Brain (organoid and tissue), 16 donors: ENCODE measurements at places on chromosomes 2 and 18.

DNA sequence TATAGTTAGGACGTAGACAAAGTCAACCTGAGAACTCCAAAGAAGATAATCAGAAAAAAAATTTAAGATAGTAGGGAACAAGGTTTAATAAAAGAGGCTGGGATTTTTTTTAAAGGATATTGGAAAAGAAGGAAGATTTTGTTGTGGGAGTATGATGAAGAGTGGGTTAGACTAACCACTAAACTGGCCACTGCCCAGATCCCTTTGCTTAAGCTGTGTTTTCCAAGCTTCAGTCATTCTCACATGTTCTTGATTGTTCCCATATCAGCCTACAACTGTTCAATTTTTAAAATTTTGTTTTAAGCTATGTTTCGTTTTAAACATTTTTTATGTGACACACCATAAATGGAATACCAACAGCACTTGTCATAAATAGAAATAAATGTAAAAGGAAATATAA lies 284.5 kb upstream of the MMADHC start:
- DNase-seq = no peak

DNA sequence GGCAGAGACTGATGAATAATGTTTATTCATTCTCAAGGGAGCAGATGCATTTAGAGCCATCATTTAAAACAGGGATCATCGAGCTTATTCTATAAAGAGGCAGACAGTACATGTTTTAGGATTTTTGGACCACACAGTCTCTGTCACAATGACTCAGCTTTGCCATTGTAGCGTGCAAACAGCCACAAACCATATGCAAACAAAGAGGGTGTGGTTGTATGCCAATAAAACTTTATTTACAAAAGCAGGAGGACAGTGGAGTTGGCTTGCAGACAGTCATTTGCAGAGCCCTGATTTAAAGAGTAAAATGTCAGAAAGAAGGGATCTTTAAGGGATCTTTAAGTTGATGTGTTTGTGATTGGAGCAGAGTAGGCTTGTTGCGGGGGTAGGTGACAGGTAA lies 51.5 kb downstream of the SMIM21 start:
- DNase-seq = no peak

GRCh38 chr2:232505856-232506255 lies 14.3 kb upstream of the PRSS56 start:
- peak; percentile 65 for DNase-seq

DNA sequence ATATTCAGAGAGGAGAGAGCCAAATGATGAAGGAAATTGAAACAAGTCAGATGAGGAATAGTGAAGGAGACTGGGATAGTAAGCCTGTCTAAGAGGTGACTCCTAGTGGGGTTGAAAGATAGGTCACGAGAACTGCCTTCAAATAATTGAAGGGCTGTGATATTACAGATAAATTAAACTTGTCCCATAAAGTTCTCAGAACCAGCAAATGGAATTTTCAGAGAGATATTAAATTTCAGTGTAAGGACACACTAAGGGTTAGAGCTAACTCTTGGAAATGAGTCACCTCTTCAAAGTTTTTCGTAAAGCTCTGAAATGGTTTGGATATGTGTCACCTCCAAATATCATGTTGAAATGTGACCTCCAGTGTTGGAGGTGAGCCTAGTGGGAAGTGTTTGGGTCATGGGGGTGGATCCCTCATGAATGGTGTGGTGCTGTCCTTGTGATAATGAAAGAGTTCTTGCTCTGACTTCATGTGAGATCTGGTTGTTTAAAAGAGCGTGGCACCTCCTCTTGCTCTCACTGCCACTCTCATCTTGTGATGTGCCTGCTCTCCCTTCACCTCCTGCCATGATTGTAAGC lies 87.3 kb downstream of the BABAM2 start:
- no peak for DNase-seq

DNA sequence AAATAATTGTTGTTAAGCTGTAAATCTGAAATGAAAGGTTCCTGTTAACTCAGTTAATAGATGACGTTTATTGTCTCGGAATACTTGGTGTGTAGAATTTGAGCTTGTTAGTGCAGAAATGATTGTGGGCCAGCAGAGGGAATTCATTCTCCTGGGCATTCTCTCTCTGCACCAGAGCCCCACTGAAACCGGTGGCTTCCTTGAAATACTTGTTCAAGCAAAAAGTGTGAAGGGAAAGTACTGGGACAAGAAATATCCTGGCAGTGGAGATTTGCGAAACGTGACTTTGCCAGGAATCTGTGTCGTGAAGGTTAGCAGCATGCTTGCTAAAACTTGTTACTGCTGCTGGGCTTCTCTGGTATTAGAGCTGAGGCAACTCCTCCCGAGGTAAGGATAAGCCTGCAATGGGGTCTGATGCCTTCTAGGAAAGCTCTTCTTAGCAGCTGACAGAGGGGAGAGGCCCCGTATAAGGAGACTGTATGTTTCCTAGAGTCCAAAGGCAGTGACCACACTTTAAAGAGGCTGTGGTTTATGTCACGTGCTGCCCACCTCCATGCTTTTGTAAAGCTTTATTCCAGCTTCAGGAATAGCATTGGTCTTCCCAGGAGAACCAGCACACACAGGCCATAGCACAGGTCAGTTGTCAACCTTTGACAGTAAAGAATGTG lies 2.0 kb downstream of the ITGA6 start:
- peak; percentile 27 for DNase-seq

- no peak for DNase-seq
Measured at GRCh38 chr2:44821500-44821899, 120.0 kb upstream of the SIX3 start.

- DNase-seq = no peak
Measured at GRCh38 chr18:25517881-25518715, 166.1 kb upstream of the ZNF521 start.

DNA sequence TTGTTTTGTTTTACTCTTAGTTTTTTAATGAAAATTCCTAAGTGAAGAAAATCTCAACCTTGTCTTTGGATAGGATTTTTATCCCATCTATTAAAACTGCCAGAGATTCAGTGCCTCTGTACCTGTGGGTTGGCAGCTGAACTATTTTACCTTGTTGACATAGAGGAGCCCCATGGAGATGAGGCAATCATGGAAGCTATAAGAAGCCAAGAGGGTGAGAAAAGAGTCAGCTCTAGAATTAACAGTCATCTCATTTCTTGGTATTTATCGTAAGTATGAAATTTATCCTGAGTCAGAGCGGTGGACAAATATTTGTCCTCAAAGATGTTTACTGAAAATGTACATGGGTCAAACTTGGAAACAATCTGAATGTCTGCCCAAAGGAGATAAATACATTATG lies 35.8 kb upstream of the PGAP1 start:
- no peak for DNase-seq

DNA sequence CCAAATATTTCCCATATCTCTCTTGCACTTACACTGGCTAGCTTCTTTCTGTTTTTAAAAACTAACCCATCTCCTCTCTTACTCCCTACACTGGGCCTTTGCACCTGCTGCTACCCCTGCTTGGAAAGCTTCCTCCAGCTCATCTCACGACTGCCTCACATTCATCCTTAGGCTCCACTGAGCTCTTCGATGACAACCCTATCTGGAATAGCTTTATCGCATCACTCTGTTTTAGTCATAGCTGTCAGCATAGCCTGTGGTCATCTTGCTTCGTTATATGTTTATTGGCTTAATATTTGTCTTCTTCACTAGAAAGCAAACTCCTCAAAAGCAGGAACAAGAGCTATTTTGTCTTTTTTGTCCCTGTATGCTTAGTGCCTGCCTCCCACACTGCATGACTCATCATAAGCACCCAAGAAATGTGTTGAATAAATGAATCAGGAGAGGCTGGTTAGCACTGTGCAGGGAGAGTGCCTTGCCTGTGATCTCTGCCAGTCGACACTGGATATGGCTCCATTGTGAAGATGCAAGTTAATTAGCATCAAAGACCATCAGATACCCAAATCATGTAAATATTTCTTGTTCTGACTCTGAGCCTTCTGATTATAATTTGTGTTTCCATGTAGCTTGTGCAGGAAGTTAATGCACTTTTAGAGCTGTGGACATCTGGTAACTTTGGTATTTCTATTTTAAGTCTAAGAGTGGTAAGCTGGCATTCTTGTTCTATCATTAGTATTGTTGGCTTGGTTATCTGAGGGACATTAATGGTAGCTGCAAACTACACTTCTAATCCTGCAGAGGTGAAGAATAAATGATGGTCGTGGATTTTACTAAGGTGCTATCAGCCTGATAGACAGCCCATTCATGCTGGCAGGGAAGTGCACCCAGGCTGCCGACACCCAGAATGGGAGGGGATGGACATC lies 10.3 kb upstream of the DYTN start:
- no peak for DNase-seq

GRCh38 chr2:196459539-196459938 lies 180.0 kb upstream of the CCDC150 start:
- no peak for DNase-seq

DNA sequence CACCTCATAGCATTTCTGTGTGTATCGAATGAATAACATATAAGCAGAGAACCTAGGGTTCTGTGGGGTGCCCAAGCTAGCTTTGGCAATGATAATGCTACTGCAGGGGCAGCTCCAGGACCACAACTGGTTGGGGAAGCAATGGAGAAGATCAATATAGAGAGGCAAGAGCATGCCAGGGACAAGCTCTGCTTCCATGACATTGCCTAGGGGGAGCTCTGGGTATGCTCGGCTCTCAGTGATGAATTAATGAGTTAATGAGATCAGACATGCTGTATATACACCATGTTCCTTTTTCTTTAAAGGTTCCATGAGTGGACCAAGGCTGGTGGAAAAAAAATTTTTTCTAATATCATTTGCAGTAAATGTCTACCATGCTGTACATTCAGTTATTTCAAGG lies 618.4 kb downstream of the BCL11A start:
- no peak for DNase-seq

DNA sequence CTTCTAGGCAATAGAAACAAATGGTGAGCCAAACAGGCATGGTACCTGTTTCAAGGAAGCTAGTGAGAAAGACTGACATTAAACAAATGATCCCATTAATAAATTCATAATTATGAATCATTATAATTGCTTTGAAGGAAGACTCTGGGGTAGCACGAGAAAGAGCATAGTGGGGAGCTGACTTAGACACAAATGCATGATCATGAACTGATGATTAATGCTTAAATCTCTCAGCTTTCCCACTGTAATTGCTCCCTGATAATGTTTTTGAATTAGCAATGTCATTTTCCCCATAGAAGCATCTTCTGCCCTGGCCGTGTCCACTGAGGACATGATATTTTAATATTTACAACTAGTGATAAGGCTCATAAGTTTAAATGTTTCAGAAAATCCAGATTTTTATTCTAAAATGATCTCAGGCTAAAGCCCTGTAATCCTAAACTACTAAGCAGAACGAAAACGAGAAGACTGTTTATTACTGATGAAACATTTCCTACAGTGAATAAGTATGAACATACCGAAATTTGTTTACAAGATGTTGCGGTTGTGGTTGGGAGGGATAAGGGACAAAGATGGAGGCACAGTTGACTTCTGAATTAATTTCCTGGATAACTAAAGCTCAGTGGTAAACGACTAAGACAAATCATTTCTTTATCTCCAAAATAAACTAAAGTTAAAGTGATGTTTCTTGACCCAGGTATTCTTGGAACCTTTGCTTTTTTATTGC lies 47.3 kb upstream of the TACR1 start:
- no peak for DNase-seq

DNA sequence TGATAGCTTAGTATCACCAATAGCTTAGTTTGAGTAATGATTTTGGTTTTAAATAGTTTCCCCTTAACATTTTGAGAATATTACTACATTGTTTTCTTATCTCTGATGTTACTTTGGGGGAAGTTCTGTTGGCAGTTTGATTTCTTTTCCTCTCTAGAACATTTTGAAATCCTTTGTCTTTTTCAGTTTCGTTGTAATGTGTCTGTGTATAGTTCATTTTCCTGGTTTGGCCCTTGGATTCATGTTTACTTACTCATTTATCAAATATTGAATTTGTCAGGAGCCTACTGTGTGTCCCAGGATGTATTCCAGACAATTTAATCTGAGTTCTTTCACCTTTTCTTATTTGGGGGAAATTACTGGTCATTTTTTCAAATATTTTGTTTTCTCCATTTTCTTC lies 16.7 kb downstream of the ANKRD12 start:
- DNase-seq = no peak

DNA sequence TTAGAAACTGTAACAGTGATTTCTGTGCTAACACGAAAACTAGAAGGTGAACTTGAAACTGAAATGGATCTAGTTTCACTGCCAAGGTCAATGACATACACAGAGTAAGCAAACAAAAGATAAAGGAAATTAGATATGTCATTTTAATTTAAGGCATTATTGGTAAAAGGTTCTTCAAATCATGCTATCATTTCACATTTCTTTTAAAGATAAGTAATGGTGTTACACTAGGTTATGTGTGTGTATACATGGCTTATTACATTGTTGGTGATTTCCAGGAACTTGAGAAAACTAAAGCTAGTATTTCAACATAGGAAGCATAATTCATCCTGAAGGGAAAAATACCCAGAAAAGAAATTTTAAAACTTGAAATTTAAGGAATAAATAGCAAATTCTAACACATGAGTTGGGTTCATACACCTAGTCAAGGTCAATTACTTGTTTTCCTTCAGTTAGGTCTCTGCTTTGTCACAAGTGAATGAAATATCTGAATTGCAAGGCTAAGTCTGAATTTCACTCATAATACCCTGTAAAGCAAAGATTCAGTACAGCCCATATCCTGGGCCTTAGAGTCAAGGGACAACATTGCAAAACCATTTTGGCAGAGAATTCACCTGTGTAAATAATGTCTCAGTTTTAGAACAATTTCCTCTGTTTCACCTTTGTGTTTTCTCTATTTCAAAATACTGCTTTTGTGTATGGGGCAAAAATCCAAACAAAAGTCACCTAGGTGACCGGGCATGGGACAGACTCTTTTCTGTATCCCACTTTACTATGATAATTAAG lies 141.6 kb downstream of the SRBD1 start:
- DNase-seq = no peak

DNA sequence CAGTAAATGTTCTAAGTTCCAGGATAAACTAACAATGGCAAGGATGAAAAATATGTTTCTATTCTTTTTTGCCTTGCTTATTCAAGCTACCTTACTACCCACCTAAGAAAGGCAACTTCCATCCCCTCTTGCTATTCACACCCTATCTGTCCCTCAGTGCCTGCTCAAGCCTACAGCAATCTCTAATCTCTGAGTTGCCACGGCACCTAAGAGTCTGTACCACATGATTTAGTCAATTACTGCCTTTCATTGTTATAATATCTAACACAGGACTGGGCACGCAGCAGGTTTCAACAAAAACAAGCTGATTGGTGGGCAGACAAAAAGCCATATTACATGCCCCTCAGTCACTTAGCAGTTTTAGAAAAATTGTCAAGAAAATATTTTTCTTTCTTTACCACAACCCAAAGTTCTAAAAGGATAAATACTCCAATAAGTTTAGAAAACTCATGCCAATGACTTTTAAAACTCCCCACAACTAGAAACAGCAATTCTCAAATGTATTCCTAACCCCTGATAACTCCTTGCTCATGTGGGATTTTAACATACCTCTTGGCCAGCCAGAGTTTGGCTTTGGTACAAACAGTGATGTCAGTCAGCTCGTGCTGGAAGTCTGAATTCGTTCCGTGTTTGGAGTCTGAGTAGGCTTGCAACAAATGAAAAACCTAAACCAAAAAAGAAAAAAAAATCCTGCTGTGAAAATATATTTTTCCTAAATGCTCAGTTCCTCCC lies 117.3 kb upstream of the ZFP36L2 start:
- DNase-seq = peak; percentile 32
